ENCODE measurements at places on chromosomes 1 and 21.

DNA sequence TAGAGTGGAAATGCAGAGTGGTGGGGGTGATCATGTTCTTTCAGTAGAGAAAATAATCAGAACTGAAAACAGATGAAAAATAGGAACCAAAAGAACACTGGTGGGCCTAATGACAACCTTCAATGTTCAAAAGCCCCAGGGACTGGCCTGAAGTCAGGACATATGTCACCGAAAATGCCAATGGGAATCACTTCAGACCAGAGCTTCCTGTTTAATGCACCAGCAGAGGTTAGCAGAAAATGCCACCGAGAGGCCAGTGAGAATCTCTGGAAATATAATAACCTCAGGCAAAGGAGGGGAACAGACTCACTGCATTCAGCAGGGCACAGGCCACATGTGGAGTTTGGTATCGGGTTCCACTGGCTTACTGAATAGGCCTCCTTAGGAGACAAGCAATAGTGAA, 15.9 kb upstream of the CD58 start:
- DNase-seq, result no peak

- DNase-seq, result no peak
These were observed 52.4 kb downstream of the SMYD3 start for GRCh38 chr1:246454655-246455054.

- DNase-seq, result no peak
These were observed 11.5 kb downstream of the PHLDA3 start for GRCh38 chr1:201457508-201457960.

DNA sequence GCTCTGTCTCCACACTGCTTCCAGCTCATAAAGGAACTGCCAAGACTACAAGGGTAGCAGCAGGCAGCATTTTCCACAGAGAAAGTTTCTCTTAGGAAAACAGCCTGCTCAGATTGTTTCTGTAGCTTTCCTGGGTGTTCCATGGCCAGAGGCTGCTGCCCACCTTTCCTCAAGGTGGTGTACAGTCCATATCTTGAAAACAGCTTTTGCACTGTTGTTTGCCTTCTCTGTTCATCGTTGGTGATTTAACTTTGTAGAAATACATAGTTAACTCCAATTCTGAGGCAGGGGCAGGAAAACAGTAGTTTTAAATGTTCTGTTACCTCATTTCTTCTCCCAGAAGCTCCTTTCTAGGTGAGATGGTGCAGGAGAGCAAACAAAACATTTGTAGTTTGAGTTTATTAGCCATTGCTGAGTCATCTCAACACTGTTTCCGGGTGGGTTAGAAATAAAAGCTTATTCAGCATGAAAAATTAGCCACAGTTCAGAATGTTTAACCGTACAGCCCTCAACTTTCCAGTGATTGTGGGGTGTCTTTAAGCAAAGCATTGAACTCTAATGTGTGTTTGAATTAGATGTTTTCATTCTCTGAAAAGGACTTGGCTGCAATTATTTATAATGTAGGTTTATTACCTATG, 41.7 kb downstream of the DIP2A start:
- DNase-seq, result no peak

DNA sequence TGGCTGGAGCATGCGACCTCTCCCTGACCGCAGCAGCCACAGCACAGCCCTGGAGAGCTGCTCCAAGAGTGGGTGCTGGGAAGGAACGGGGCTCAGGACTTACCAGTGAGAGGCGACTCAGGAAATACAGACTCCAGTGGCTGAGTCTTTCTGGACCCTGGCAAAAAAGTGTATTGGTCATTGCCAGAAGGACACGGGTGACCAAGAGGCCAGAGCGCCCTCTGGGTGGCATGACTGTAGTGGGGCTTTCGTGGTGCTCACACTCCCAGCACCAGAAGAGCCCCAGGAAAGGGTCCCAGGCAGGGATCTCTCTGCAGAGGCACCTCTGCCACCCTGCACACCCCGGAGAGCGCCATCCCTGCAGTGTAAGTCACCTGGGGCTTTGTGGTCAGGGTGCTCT, 8.9 kb upstream of the PRDM16 start:
- DNase-seq, result no peak

DNA sequence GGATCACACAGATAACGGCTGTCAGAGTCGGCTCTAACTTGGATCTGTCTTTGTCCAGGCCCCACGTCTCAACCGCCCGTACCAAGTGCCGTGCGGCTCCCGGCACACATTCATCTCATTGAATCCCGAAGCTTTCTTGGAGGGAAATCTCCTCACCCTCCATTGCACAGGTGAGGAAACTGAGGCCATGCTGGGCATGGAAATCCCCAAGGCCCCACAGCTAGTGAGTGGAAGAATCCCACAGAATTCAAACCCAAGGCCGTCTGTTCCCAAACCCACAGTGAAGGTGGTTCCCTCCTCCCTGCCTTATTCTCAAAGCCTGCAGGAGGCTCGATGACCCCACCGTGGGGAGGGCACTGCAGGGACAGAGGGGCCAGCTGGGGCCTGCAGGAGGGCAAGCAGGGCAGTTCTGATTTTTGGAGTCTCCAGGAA, 437.9 kb downstream of the MATN1 start:
- no peak for DNase-seq

DNA sequence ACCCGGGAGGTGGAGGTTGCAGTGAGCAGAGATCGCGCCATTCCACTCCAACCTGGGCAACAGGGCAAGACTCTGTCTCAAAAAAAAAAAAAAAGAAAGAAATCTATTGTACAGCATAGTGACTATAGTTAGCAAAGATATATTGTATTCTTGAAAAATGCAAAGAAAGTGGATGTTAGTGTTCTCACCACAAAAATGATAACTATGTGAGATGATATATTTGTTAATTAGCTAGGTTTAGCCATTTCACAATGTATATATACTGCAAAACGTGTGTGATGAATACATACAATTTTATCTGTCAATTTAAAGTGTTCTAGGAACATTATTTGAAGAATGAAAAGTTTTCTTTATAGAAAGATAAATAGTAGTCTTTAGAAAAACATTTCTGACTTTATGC, 179.9 kb downstream of the AK5 start:
- DNase-seq, result no peak

- no peak for DNase-seq
These were observed 397.9 kb downstream of the NPHP4 start for GRCh38 chr1:5594056-5594956.

- no peak for DNase-seq
These were observed 5.5 kb downstream of the TNFRSF25 start for GRCh38 chr1:6460301-6461050.

DNA sequence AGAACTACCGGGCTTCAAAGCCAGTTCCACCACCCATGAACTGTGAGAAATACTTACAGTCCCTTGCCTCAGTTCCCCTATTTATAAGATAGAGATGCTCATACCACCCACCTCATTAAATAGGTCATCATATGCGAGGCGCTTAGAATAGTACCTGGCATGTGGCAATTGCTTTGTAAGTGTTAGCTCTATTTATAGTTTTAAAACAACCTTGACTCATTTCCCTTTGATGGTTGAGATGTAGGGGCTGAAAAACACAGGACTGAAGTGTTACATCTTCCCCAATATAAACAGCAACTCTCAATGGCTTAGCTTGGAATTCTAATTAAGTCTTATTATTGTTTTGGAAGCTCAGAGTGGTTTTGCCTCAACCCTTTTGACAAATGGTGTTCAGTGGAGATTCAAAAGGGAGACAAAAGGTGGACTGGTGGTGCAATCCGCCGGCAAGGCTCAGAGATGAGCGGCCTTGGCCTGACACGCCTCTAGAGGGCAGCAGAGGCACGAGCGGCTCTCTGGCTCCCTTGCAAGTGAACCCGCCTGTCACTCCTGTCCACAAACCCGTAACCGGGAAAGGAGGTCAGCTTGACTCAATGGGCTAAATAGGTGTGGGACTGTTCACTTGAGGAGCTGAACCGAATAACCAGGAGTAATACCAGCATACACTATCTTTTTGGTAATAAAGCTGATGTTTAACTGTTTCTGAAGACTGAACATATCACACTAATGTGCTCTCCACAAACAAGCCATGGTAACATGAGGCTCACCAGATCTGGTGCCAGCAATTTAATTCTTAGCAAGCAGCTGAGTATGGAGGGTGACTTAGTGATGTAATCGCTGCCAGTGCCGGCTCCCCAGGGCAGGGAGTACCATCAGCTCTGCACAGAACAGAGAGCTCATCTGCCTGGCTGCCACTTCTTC, 19.5 kb upstream of the SMYD2 start:
- no peak for DNase-seq

GRCh38 chr1:23651069-23651808, 40.4 kb upstream of the RPL11 start:
- no peak for DNase-seq

DNA sequence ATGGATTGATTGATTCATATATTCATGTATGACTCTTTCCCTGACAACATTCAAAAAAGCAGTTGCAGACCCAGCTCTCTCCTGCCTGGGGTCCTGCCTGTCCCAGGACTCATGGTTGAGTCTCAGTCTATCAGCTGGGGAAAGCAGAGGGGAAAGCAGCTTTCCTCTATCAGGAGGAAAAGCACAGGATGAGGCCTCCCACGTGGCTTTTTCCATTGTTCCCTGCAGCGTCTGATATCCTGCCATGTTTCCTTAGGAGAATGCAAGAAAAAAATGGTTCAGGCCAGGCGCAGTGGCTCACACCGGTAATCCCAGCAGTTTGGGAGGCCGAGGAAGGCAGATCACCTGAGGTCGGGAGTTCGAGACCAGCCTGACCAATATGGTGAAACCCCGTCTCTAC, 133.0 kb upstream of the VAMP3 start:
- DNase-seq, result no peak

DNA sequence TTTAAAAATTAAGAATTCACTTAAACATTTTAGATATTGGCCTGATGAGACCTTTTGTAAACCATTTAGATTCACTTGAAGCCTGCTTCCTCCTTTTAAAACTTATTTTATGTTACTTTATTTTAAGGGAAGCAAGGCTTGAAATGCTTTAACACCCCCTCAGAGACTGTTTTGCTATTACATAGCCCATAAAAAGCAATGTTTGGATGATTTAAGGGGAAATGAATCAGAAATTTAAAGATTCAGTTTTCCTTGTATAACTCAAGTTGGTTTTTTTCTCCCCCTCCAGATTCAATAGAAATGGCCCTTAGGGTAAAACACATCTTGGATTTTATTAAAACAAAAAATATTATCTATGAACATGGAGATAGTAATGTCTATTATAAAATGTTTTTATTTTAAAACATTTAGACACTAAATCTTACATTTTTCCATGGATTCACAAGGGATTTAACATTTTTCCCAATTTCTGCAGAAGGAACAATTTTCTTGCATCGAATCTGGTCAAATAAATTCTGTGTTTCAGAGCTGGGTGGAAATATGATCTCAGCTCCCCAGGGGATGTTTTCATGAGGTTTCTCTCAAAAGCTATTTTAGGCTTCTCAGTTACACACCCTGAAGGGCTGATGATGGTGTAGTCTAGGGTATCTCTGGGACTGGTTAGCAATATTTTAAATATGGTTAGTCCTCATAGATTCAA, 69.3 kb upstream of the WARS2 start:
- DNase-seq, result no peak

GRCh38 chr1:212269306-212269705, 15.9 kb upstream of the PPP2R5A start:
- DNase-seq, result no peak

DNA sequence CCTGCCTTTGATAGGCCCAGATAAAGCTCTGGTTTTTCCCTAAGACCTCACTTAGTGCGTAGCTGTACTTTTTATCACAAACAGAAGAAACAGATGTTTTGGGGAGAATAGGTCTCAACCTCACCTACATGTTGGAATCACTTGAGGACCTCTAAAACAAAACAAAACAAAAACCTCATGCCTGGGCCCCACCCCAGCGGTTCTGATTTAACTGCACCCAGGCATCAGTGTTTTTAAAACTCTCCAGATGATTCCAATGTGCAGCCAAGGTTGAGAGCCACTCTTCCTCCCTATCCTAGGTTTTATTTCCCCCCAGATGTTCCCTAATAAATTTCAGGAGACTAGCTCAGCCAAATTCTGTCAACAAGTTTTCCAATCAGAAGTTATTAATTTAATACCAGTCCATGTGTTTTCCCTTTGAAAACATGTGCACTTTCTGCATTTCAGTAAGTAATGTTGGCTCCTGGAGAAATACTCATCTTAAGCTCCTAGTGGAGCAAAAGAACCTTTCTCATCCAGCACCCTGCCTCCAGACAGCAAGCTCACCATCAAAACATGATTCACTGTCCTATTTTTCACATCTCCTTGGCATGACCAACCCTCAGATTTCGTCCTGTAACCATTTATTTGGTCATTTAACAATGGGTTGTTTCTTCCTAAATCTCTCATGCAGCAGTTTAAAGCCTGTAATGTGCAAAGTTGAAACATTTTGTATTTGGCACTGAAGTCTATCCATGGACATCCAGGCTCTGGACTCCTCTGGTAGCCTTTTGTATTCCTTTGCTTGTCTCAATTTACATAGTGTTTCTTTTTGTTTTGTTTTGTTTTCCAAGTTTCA, 27.5 kb downstream of the LRRC8C start:
- DNase-seq, result no peak

DNA sequence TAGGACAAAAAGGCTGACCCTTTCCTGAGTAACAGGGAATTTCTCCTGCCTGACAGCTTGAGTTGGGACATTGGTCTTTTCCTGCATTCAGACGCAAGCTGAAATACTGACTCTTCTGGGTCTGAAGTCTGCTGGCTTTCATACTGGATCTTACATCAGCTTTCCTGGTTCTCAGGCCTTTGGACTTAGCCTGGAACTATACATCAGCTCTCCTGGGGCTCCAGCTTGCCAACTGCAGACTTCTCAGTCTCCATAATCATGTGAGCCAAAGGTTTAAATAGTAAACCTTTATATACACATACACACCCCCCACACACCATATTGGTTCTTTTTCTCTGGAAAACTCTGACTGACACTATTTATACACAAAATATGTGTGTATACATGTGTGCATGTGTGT, 59.0 kb upstream of the KCND3 start:
- DNase-seq, result no peak

DNA sequence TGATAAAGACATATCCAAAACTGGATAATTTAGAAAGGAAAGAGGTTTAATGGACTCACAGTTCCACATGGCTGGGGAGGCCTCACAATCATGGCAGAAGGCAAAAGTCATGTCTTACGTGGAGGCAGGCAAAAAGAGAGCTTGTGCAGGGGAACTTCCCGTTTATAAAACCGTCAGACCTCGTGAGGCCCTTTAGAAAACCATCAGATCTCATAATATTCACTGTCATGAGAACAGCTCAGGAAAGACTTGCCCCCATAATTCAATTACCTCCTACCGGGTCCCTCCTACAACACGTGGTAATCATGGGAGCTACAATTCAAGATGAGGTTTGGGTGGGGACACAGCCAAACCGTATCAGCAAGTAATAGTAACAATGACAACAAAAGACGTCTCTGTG, 88.2 kb upstream of the SLC25A33 start:
- no peak for DNase-seq

GRCh38 chr1:221801773-221802516, 60.1 kb upstream of the DUSP10 start:
- no peak for DNase-seq

- DNase-seq, result no peak
These were observed 114.3 kb downstream of the NAV1 start for GRCh38 chr1:201653233-201653632.

DNA sequence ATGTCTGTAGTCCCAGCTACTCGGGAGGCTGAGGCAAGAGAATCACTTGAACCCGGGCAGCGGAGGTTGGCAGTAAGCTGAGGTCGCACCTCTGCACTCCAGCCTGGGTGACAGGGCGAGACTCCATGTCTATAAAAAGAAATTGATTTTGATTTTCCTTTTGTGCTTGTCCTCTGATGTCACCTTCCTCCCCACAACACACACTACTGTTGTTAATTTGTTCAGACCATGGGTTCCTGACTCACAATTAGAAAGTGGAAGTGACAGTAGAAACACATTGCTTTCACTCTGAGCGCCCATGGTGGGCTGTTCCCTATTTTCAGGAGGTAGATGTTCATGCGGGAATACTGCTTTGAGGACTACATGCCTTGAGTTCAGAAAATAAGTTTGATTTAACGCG, 165.5 kb upstream of the KCNJ6 start:
- DNase-seq, result no peak

Measured in cortex of kidney (tissue), 1 donor.